ENCODE measurements at places on chromosomes 4 and X.

DNA sequence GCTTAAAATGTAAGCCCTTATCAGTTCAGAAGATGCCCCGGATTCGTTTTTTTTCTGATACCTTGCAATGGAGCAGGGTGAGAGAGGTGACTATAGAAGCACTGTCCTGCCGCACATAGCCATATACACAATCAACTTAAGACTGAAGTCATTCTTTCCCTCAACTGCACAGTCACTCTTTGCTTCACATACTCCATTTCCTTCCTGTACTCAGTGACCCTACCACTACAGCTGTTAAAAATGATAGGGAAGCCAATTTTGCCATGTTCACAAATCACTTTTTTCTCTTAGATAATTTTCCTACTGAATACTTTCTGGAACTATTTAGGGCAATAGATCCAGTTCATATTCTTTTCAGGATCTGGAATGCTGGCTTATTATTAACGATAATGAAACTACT, 300.0 kb downstream of the ANK2 start:
- no peak for DNase-seq

GRCh38 chr4:80136270-80136669, 61.0 kb upstream of the PRDM8 start:
- DNase-seq: no peak

GRCh38 chrX:106243376-106243775, 75.3 kb downstream of the PWWP3B start:
- no peak for DNase-seq

- no peak for DNase-seq
Measured at GRCh38 chr4:6761649-6762615, 20.6 kb upstream of the KIAA0232 start.

DNA sequence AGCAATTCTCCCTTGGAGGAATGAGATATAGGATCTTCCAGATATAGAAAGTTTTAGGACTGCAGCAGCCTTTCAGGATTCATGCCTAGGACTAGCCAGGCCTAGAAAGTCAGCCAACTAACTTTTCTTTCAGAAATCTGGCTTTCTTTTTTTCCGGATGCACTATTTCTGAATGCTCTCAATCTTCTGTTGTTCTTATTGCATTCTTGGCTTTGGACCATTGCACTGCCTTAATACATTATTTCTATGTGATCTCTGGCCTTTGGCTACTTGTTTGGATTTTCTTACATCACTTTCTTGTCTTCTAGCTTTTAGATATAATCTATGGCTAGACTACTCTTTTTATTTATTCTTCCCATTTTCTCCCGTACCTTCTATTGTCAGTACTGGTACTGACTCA, 813.1 kb upstream of the HTR2C start:
- DNase-seq: no peak

DNA sequence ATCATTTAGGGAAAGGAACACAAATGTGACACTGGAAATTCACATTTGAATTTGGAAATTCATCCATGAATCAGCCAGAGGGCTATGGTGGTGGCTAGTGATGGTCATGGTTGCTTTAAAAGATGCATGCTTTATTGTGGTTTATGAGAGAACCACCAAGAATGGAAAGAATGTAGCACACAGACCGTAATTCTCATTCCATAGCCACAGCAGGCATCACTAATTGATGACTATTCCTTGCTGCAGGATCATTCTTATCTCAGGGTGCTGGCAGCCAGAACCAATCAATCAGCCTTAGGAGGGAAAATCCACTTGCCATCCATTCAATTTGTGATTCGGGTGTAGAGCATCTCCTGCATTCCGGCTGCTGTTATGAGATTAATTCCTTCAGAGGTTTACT, 115.6 kb downstream of the DHRSX start:
- DNase-seq: no peak

- DNase-seq: no peak
Measured at GRCh38 chr4:104263100-104263499, 231.6 kb downstream of the CXXC4 start.

DNA sequence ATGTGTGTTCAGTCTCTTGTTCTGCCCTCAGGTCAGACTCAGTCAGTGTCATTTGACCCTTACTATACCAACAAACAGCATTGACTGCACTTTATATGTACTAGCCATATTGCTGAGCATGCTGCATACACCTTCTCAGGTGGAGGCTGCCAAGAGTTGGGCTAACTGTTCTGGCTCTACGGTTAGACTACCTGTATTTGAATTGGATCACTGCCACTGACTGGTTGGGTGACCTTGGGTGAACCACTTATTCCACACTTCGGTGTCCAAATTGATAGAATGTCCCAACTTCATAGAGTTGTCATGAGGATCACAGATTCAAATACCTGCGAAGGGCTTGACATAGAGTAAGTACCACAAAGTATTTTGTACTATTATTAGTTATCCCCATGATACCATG, 91.2 kb upstream of the GPR50 start:
- DNase-seq: no peak

DNA sequence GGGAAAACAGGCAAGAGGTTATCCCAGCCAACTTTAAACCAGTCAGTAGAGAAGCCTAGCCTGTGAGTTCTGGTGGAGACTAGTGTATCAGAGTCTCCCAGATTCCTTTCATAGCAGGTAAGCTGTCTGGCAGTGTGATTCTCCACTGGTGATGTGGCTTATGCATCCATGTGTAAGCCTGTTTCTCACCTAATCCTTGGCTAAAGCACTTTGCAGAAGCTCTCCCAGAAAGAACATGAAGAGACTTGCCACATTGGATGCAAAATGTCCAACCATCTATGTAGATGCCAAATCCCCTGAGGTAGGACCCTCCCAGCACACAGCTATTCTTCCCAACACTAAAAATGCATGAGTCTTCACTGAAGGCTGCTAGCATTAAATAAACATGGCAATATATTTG, 111.7 kb downstream of the CHRNA9 start:
- no peak for DNase-seq

DNA sequence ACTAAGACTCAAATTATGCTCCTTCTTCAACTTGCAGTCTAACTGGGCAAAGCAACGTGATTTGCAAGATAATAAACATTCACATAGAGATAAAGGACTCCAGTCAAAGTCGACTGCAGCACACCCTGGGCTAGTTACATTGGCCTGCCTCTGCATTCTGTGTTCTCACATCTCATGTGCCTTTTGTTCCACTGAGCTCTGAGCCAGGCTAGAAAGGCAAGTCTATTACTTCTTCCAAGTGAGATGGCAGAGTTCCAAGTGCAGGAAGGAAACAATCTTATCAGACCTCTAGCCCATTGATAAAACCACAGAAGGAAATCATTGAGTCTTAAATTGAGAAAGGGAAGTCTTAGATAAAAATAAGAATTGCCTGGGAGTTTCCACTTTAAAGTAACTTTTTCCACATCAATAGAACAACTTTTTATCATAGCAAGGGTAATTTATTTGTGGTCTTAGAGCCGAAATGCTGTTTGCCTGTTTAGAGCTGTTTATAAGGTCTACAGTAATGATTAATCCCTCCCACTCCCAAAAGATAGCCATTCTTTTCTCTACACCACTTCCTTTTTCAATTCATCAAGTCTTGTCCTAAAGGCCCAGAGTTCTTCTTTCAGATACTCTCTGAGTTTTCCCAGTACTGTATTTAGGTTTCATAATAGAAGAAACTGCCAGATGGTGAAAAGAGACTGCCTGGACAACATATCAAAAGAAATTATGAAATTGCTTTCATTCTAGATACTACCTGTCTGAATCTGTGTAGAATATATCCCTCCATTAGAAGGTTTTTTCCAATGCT, 200.2 kb downstream of the GUCY2F start:
- DNase-seq: no peak

GRCh38 chrX:151789179-151789800, 54.7 kb downstream of the CNGA2 start:
- DNase-seq: no peak

DNA sequence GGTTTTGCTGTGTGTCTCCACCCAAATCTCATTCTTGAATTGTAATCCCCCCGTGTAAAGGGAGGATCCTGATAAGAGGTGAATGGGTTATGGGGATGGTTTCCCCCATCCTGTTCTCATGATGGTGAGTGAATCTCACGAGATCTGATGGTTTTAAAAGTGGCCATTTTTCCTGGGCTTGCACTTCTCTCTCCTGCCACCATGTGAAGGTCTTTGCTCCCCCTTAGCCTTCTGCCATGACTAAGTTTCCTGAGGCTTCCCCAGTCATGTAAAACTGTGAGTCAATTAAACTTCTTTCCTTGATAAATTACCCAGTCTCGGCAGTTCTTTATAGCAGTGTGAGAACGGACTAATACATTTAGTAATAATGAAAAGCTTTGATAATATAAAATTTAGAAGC, 46.9 kb downstream of the ANTXR2 start:
- no peak for DNase-seq

Measured in putamen (tissue), 1 donor.